Activated naive CD4-positive, alpha-beta T cell treated with Interleukin-2 at 50 U/mL for 16 hours (primary cell): ENCODE measurements at places on chromosomes 1 and 21.

DNA sequence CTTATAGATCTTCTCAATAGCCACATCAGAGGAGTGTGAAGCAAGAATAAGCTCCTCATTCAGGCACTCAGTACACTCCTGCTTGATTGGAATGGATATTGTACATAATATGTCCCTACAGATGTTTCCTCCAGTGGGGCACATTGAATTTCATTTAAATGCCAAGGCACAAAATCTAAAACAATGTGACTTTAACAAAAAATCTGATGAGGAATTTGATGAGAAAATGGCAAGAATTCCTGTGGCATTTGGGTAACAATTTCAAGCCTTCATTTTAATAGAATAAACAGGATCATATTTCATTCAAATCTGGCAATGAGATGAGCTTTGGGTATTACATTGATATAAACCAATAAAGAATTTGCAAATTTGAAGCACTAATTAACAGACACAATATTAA lies 307.7 kb upstream of the PKN2 start:
- DNase-seq = no peak

GRCh38 chr1:167344112-167344511 lies 123.4 kb downstream of the POU2F1 start:
- no peak for DNase-seq

- no peak for DNase-seq
Measured at GRCh38 chr1:34330061-34330460, 153.4 kb downstream of the C1orf94 start.

DNA sequence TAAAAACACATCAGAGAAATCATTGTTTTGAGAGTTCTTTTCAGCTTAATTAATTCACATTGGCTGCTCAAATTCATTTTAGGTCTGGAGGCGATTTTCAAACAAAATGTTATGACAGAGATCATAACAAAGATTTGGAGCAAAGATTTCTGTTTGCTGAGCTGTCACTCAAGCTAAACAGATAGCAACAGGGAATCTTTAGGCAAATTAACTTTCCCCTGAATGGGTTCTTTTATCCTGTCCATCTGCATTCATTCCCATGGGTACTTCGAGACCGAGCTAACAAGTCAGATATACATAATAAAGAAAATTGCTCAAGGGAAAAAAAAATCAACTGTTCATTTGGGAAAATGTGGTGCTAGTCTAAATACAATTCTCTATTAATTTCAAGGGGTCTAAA lies 30.2 kb upstream of the CA6 start:
- no peak for DNase-seq

DNA sequence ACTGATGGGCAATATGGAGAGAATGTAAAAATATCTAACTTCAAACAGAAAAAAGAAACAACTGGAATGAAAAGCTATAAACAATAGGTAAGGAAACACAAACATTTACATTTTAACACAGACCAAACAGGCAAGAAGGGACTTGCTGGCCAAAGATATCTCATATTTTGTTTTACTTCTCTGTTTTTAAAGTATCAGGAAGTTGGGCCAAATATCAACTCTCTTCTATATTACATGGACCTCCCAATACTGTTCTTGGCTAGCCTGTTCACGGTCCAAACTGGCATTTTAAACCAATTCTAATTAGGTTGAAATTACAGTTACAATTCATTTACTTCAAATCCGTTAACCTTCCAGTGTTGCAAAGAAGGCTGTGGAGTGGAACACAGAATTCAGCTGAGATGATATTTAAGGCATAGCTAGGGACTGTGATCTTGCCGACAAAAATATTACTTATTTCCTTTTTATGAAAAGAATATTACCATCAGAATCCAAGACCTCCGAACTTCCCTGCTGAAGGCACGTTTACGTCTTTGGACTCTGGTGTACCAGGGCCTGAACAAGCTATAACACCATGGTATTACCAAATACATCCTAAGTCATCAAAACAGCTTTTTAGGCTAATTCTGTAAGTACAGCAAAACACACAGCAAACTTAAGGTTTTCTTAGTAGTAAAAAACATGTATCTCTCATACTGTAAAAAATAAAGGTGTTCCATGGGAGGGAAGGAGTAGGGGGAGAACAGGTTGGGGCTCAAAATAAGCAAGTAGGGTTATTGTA lies 165.4 kb downstream of the RUNX1 start:
- no peak for DNase-seq

DNA sequence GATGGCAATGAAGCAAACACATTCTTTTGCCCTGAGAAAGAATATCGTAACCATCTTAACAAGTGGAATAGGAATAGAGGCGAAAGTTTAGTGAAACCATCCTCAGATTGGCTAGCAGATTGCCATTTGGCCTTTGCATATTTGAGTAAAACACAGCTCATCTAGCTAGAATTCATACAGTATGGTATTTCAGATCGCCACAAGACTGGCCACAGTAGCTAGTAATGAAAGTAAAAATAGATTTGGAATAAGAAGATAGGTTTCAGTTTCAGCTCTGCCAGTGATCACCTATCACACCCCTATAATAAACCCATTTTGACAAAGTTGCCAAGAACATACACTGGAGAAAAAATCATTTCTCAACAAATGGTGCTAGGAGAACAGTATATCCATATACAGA lies 294.9 kb downstream of the LRRIQ3 start:
- no peak for DNase-seq

DNA sequence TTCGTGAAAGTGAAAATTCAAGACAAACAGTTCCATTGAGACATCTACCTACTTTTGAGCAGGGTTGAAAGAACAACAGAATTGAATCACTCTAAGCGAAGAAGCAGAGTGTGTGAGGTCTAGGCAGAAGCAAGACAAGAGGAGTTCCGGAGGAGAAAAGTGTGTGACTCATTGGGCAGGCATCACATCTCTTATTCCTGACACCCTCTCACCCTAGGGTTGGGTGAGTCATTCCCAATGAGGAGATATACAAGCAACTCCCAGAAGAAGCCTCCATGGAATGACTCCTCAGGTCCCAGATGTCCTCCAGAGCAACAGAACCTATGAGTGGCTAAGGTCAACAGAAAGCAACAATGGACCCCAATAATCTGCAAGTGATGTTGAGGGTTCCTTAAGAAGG lies 138.1 kb downstream of the TPR start:
- DNase-seq = no peak

DNA sequence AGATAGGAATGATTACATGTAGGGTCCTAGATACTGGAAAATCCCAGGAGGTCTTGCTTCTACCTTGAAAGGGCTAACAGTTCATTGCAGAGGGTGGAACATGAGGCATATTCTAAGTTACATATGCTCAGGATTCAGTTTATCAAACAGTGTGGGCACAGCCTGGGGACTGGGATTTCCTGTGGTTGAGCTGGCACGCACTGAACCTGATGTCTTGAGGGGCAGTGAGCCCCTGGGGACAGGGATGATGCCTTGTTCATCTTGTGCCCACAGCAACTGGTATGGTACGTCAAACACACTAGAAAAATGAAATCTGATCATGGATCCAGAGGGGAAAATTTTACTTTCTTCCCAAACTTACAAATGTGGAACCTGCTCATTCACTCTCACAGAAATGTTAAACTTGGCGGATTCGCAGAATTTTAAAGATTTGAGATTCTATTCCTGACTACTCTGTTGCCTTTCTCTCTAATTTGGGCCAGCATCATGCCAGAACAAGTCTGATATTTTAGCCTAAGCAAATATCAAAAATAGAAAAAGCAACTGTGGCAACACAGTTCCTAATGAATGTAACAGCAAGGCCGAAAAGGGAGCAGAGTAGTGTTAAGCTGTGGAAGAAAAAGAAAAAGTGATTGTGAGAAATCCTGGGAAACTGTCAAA lies 68.2 kb upstream of the COL24A1 start:
- no peak for DNase-seq

DNA sequence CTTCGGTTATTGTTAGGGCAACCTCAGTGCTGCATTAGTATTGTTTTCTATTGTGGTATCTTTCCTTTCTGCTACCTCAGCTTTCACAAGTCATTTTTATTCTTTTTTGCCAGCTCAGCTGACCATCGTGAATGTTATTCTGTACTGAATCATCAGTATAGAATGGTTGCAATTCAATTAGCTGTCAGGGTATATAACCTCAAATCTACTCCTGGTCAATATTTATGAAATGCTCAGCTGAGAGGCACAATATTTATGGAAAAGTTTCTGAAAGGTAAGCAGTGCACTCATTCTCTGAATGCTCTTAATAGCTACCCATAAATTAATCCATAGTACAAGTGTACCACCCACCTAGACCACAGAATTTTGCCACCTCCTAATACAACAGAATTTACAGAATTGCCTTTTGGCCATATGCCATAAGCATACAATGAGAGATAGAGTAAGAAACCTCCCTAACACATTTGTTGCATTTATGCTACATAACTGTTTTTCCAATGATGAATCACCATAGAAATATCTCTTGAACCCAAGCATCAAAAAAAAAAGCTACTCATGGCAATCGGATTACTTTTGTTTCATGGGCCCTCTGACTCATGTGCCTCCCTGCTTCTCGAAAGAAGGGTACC lies 732.6 kb upstream of the CHRM3 start:
- DNase-seq = no peak
